T-helper 1 cell (primary cell): ENCODE measurements at places on chromosomes 12 and 14.

DNA sequence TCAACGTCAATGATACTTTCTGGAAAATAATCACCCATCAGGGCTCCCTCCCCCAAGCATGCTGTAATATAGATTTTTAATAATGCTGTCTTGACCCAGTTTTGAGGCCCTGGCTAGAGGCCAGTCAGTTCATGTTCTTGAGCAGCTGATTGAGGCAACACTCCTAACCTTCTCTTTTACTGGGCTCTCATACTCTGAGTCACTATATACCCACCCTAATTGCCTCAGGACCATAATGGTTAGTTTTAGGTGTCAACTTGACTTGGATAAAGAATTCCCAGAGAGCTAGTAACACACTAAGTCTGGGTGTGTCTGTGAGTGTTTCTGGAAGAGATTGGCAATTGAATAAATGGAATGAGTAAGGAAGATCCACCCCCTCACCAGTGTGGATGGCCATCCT, 527.0 kb upstream of the ATP2B1 start:
- no peak for DNase-seq

- no peak for DNase-seq
These were observed 4.3 kb downstream of the KHNYN start for GRCh38 chr14:24434036-24434435.

DNA sequence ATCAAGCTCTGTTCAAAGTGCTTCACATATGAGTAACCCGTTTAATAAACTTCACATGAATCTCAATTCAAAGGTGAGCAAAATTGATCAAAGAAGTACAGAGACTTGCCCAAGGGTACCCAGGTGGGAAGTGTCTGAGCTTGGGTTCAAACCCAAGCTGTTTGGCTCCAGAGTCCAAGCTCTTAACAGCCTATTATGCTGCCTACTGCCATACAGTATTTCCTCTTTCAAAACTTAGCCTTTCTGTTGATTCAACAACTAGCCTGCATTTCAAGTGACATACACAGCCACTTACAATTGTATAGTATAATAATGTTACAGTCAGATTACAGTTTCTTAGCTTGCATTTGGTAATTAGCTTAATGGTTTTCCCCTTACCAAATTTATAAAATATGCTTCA, 29.7 kb downstream of the FRMD6 start:
- DNase-seq: no peak

GRCh38 chr14:105375635-105376057, 22.7 kb upstream of the TEX22 start:
- peak; percentile 50 for DNase-seq

DNA sequence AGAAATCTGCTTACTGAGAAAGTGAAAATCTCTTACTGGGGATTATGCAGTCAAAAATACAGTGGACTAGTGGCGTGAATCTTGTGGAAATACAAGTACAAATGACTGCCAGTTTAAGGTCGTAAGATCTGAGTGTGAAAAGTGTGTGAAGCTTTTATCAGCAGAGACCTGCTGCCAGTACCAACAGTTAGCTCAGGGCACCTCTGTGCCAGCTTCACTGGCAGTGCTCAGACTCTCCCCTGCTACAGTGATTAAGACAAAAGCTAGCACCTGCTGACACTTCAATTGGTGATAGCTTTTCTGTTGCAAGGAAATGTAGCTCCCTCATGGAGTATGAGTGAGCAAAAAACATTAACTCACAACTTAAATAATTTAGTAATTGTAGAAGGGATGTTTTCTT, 185.1 kb downstream of the ANO6 start:
- DNase-seq: no peak

DNA sequence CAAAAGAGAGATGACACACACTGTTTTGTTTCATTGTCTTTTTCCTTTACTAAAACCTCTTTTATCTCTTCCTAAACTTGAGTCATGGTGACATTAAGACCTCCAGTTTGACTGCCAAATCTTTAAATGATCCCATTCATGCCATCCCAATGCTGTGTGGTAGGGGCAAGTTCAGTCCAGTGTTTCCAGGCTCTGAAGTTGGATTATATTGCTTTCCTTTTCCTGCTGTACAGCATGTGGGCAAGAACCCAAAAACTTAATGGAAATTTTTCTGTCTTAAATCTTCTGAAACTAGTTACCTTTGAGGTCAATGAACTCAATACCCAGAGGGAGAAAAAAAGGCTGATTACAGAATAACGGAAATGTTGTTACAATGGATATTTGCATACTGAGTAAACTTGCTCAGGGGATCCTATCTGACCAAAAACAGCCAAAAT, 187.1 kb upstream of the FAR2 start:
- DNase-seq: no peak

- no peak for DNase-seq
These were observed 38.8 kb downstream of the FAM222A start for GRCh38 chr12:109752117-109753053.

GRCh38 chr14:101331141-101331525, 230.2 kb upstream of the DIO3 start:
- DNase-seq: no peak

DNA sequence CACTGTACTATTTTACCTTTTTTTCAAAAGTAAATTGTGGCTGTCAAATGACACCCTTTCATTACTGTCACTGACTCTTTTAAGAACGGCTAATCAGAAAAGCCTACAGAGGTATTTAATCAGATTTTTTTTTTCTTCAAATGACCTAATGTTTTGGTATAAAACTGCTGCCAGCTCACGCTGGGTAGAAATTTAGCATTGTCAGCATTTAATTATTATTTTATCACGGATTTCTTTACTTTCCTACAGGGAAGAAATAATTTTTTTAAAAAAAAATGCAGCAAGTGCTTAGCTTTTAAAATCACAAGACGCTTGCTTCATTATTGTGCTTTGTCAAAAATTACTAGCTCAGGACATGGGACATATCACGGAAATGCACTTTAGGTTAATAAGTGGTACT, 149.1 kb upstream of the FOXN3 start:
- DNase-seq: no peak

DNA sequence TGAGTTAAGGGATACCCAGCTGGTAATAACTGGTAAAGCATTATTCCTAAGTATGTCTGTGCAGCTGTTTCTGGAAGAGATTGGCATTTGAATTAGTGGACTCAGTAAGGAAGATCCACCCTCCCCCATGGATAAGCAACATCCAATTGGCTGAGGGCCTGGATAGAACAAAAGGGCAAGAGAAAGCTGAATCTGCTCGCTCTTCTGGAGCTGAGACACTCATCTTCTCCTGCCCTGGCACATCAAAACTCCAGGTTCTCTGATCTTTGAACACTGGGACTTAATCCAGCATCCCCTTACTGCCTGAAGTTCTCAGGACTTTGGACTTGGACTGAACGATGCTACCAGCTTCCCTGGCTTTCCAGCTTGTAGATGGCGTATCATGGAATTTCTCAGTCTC, 63.1 kb upstream of the CNOT2 start:
- no peak for DNase-seq

DNA sequence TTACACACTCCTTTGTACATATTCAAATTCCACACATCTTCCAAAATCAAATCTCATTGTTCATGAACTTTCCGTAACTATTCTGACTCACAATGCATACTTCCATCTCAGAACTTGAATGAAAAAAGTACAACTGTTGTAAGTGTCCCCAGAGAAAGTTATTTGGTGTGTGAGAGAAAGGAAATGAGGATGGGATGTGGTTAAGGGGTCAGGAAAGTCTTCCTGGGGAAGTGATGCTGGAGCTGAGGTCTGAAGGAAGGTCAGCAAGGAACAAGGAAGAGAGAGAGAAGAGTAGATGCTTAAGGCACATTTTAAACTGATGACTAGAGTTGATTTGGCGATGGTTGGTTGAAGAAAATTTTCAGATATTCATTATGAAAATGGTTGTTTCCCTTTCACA, 340.0 kb upstream of the STXBP6 start:
- DNase-seq: no peak

GRCh38 chr12:27575090-27575761, 51.2 kb downstream of the PPFIBP1 start:
- DNase-seq: no peak

- DNase-seq: no peak
These were observed 52.2 kb upstream of the ANO2 start for GRCh38 chr12:5997260-5997659.

DNA sequence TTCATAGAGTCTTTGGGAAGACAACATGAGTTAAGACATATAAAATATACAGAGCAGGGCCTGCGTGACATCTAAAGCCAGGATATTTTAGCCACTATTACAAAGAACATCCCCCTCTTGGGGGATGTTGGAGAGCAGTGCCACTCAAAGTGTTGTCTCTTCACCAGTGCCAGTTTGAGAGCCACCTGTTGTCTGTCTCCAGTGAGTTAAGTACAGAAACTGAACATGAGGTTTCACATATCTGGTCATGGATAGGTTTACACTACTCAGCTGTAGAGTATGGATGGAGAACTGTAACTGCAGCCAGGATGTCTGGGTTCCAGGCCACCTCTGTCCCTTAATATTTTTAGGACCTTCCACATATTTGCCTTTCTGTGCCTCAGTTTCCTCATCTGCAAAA, 39.1 kb downstream of the RNFT2 start:
- no peak for DNase-seq

DNA sequence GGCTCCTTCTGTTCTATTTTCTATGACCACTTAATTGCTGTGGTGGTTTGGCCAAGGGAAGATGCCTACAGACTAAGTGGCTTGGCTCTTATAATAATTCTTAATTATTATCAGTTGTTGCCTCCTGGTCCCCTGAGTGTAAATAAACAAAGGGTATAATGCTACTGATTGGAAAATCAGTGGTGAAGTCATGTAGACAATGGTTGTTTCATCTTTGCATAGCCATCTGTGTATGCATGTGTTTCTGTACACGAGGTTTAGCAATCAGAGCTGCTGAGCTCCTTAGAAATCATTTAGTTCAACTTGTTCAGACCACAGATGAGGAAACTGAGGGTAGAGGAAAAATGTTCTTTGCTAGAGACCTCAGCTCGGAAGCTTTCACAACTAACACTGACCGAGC, 152.2 kb downstream of the STXBP6 start:
- DNase-seq: no peak

- no peak for DNase-seq
These were observed 593.0 kb downstream of the SOX5 start for GRCh38 chr12:23356440-23356839.

DNA sequence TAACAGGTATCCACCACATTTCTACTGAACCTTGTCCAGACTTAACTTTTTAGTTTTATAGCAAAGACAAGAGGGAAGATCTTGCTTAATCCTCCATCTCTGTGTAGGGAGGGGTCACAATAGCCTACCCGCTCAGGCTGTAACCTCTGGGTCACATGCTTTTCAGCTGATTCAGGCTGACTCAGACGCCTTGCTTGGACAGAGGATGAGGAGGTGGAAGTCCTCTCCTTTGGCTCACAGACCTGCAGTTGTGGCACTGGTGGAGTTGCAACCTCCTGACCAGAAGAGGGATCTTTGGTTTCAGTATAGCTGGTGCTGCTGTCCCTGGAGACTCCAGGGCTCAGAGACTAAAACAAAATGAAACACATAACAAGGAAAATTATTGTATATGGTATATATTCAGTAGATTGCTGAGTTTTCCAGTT, 16.2 kb downstream of the ACIN1 start:
- no peak for DNase-seq
